Adrenal gland (tissue), 19 donors: ENCODE measurements at places on chromosomes 16 and 17. TPM values are rescaled to one million over a fixed set of nuclear protein-coding genes. Genes with fewer than 3 reads are reported as not detected.
A peak's percentile ranks its signal among the peaks of the same experiment; 100 is the strongest.

DNA sequence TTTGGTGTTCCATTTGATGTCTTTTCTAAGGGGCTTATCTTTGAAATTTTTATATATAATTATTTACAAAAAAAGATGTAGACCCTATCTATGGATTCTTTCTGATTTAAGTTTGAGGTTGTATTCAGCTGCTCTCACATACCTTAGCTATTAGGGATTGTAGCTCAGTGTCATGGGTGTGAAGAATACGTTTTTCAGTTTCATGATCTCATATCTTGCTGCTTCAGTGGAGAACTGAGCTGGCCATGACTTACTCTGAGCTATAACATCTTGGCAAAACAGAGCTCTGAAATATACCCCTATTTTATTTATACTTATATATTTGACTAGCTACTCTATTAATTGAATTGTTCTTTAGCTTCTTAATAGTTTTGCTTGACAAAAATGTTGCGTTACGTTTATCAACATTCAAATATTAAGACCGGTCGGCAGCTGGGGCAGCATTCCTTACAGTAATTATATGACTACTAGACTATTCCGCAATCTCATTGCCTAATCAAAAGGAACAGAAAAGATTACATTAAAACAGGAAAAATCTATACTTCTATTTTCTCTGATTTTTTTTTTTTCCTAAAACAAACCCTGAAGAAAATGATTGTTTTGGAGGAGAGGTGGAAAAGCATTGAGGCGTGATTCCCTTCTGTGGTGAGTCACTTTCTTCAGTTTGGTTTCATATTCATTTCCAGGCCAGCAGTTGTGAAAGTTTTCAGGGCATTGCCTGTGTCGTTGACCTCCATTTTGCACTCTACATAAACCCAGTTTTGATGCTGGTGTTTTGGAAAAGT, 24.1 kb upstream of the KRT24 start:
- no peaks in the 10 kb centered on the region for H3K4me1 ChIP-seq
- DNase-seq = no peak
- no peak overlapping the region for H3K4me3 ChIP-seq
- H3K27ac ChIP-seq = no peak overlapping the region
- H3K36me3 ChIP-seq = no peaks in the 10 kb centered on the region
- peaks cover 1% of the 10 kb centered on the region for H3K27me3 ChIP-seq

GRCh38 chr16:27699540-27699939, 149.6 kb downstream of the KATNIP start:
- no peaks in the 10 kb centered on the region for H3K4me1 ChIP-seq
- no peaks in the 10 kb centered on the region for H3K36me3 ChIP-seq
- H3K4me3 ChIP-seq = no peak overlapping the region
- no peaks in the 10 kb centered on the region for H3K27me3 ChIP-seq

Gene HS3ST2
- polyA plus RNA-seq = 2.0 TPM

GRCh38 chr16:64445245-64445644, 676.6 kb downstream of the CDH11 start:
- no peaks in the 10 kb centered on the region for H3K27me3 ChIP-seq
- H3K36me3 ChIP-seq = no peaks in the 10 kb centered on the region
- no peak overlapping the region for H3K27ac ChIP-seq
- no peak overlapping the region for H3K4me3 ChIP-seq
- H3K4me1 ChIP-seq = no peaks in the 10 kb centered on the region
- no peak for DNase-seq

Gene TOM1L2
- 41.6 TPM for polyA plus RNA-seq

Gene NLRC3
- 0.29 TPM for polyA plus RNA-seq

- no peak overlapping the region for H3K27ac ChIP-seq
- no peak for DNase-seq
- no peaks in the 10 kb centered on the region for H3K4me1 ChIP-seq
- H3K4me3 ChIP-seq = no peak overlapping the region
- H3K36me3 ChIP-seq = no peaks in the 10 kb centered on the region
Measured at GRCh38 chr16:57508035-57508425, 21.7 kb upstream of the DOK4 start.

DNA sequence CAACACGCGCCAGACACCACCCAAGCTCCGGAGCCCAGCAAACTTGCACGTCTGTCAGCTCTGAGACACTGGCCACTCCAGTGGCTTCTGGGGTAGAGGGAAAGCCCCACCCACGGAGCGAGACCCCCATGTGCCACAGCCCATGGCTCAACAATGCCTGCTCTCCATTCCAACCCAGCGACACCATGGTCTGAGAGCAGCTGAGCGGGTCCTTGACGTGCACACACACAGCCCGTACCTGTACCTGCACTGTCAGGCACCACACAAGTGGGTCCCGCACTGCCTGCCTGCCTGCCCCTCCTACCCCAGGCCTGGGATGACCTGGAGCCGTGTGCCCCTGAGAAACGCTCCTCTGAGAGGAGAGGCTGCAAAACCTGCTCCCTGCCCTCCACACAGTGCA, 77.0 kb downstream of the ZNF778 start:
- no peak for DNase-seq
- H3K27ac ChIP-seq = no peak overlapping the region
- no peaks in the 10 kb centered on the region for H3K36me3 ChIP-seq

- H3K4me3 ChIP-seq = no peak overlapping the region
- DNase-seq = no peak
- no peaks in the 10 kb centered on the region for H3K36me3 ChIP-seq
Measured at GRCh38 chr16:85621698-85622428, 8.7 kb downstream of the GSE1 start.

GRCh38 chr17:77011173-77012011, 129.4 kb upstream of the SEC14L1 start:
- no peak overlapping the region for H3K4me3 ChIP-seq
- no peaks in the 10 kb centered on the region for H3K36me3 ChIP-seq
- H3K4me1 ChIP-seq = no peaks in the 10 kb centered on the region
- peaks cover 7% of the 10 kb centered on the region for H3K27me3 ChIP-seq
- DNase-seq = peak; percentile 61
- no peak overlapping the region for H3K27ac ChIP-seq

GRCh38 chr16:55701442-55702319, 45.9 kb downstream of the SLC6A2 start:
- no peaks in the 10 kb centered on the region for H3K4me1 ChIP-seq
- H3K27ac ChIP-seq = no peak overlapping the region
- no peak overlapping the region for H3K4me3 ChIP-seq
- no peaks in the 10 kb centered on the region for H3K27me3 ChIP-seq
- peak; percentile 78 for DNase-seq

DNA sequence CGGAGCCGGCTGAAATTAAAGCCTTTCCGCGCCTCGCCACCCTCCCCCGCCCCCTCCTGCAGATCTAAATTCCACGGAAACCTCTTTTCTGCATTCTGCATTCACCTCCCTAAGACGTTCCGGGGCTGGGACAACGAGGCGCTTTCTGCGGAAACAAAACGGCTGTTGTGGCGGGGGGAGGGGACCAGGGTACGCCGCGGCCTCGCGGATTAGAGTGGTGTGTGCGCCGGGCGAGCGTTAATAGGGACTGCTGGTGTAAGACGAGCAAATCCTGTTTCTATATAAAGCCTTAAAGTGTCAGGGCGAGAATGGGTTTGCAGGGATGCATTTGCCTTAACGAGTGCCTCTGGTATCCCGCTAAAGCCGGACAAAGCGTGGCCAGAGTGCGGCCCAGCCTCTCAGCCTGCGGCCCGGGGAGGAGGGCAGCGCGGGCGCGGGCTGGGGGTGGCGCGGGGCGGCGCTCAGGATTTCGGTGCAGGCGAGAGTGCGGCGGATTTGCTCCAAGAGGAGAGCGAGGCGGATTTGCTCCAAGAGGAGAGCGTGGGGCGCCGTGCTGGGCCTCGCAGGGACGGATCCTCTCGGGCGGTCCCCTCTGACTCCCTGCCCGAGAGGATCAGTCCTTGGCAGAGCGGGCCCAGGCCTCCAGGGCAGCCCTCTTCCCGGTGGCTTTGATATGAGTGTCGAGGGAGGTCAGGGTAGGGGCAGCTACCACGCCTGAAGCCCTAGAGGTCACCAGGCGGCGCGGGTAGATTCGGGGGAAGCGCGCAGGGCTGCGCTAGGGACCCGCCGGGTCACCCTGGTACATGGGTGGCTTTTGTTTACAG, 5.1 kb downstream of the BAHCC1 start:
- no peaks in the 10 kb centered on the region for H3K27me3 ChIP-seq
- peak overlapping the region; percentile 96 for H3K27ac ChIP-seq
- peak overlapping the region; percentile 96 for H3K4me3 ChIP-seq
- no peak for DNase-seq

- H3K4me1 ChIP-seq = no peaks in the 10 kb centered on the region
- no peaks in the 10 kb centered on the region for H3K27me3 ChIP-seq
Measured at GRCh38 chr16:14003074-14003570, 68.0 kb upstream of the MRTFB start.

- no peak for DNase-seq
- no peaks in the 10 kb centered on the region for H3K27me3 ChIP-seq
- no peak overlapping the region for H3K4me3 ChIP-seq
- H3K4me1 ChIP-seq = peaks cover under 1% of the 10 kb centered on the region
- H3K27ac ChIP-seq = no peak overlapping the region
- no peaks in the 10 kb centered on the region for H3K36me3 ChIP-seq
Measured at GRCh38 chr16:74275711-74276110, 20.9 kb upstream of the PSMD7 start.

DNA sequence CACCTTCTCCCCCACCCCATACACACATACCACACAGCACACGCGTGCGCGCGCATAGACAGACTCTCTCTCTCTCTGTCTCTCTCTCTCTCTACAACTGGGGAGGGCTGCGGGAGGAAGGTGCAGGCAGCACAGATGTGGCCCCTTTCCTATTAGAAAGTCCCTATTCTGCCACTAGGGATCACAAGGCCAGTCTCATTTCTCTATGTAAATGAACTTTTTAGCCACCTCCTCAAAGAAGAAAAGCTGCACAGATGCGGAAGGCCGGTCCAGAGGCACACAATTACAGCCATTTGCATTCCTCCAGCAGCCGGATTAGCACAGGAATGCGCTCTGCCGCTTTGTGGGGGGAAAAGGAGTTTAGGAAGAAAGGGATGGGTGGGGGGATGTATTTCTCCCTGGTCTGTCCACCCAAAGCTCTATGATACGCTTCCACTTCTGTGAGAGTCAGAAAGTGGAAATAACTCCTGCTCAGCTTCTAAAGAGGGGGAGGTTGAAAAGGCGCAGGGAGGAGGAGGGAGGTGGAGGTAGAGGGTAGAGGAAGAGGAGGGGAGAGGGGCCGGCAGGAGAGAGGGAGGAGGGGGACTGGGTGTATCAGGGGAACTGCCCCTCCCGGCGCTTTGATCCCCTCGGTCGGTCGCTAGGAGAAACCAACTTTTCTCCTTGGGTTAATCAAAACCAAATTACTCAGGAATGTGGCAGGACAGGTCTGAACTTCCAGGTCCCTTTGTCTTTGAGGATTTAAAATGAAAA, 11.7 kb downstream of the ZFHX3 start:
- no peaks in the 10 kb centered on the region for H3K27me3 ChIP-seq
- no peak for DNase-seq
- H3K36me3 ChIP-seq = no peaks in the 10 kb centered on the region
- H3K4me1 ChIP-seq = peaks cover 13% of the 10 kb centered on the region
- no peak overlapping the region for H3K4me3 ChIP-seq
- no peak overlapping the region for H3K27ac ChIP-seq

Gene EIF4A3
- polyA plus RNA-seq = 35.5 TPM

- no peaks in the 10 kb centered on the region for H3K27me3 ChIP-seq
- peaks cover 16% of the 10 kb centered on the region for H3K4me1 ChIP-seq
- no peak overlapping the region for H3K27ac ChIP-seq
- no peak overlapping the region for H3K4me3 ChIP-seq
- no peak for DNase-seq
Measured at GRCh38 chr16:50213939-50214519, 52.3 kb upstream of the ADCY7 start.

DNA sequence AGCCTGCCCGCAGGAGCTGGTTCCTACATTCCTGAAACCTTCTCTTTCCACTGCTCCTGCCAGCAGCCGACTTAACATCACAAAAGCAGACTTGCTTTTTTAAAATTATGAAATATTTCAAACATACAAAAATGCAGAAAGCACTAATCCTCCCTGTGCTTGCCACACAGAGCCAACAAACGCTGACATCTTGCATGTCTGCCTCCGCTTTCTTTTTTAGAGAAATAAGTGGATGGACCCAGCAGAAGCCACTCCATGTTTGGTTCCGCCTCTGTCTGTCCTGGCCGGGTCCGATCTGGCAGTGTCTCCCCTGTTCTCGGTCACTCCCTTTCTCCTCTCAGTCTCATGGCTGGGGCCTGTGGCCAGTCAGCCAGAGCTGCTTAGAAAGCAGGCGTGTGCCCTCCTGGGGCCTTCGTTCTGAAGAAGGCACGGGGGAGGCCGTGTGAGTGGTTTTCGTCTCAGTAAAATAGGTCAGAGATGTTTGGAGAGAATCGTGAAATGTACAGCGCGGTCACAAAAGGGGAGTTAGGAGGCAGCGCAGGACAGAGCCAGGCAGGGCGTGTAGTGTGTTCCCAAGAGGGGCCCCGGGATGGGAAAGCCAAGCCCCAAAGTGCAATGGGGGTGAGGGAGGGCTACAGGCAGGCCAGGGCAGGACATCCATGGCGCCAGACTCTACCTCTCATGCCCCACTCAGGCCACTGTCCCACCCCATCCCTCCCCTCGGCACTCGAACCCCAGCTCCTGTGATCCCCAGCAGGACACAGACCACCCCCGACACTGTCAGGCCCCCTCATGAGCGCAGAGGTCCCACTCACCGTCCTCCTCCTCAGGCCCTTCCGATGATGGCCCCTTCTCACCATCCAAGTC, 23.2 kb downstream of the MXRA7 start:
- H3K4me3 ChIP-seq = no peak overlapping the region
- H3K27ac ChIP-seq = peak overlapping the region; percentile 89
- H3K4me1 ChIP-seq = peaks cover 72% of the 10 kb centered on the region

DNA sequence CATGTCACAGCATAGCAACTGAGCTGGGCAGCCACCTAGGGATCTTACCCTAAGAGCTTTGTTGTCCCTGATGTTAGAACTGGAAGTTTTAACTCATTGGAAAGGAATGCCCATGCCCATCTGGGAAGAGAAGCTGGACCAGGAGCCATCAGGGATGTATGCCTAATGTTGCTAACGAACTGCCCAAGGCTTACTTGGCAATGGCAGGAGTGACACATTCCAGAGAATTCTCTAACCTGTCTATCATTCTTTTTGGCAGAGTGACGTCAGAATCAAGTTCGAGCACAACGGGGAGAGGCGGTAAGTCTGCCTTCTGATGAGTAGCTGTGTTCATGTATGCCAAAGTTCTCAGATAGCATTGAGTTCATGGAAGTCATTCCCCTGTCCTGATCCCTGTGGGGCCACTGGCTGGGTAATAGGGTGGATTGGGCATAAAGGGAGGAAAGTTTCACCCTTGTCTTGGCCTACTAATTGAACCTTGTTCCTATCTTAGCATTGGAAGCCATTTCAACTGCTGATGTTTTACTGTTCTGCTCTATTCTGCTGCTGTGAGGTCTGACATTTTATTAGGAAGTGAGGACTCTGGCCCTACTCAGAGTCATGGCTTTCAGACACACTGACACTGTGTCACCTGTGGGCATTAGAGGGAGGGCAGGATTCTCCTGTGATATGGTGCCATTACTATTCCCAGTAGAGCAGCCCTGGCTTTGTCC, 23.7 kb downstream of the MAP3K3 start:
- no peaks in the 10 kb centered on the region for H3K27me3 ChIP-seq
- no peak for DNase-seq
- peaks cover 18% of the 10 kb centered on the region for H3K36me3 ChIP-seq
- H3K4me3 ChIP-seq = no peak overlapping the region
- no peaks in the 10 kb centered on the region for H3K4me1 ChIP-seq

- no peaks in the 10 kb centered on the region for H3K27me3 ChIP-seq
- no peak overlapping the region for H3K4me3 ChIP-seq
- no peak for DNase-seq
Measured at GRCh38 chr17:14143688-14144087, 74.4 kb downstream of the COX10 start.

- no peak overlapping the region for H3K27ac ChIP-seq
- H3K27me3 ChIP-seq = no peaks in the 10 kb centered on the region
Measured at GRCh38 chr16:7382521-7382920, 49.9 kb downstream of the RBFOX1 start.
